Mucosa of descending colon (tissue), 3 donors: ENCODE measurements at places on chromosomes 7 and 10.

GRCh38 chr10:58570979-58571378 is 58.3 kb downstream of the BICC1 start:
- no peak for DNase-seq

DNA sequence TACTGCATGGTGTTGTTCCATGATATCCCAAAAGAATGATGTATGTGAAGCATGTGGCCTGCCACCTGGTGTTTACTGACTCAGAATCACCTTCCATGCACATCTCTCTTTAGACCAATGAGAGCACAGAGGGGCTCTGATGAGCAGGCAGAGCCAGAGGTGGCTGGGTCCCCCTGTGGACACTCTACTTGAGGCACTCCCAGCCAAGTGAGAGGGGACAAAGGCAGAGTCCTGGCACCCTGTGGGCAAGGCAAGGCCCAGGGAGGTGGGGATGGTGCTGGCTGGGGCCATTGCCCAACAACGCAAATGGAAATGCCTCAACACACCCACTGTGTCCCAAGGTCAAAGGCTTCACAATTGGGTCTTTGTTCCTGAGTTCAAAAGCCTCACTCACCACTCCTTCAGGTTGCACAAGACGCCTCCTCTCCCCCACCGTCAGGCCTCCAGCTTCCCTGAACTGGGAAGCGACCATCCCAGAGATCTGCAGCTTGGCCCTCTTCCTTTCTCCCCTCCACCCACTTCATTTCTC is 164.6 kb downstream of the NEURL1 start:
- peak; percentile 47 for DNase-seq

DNA sequence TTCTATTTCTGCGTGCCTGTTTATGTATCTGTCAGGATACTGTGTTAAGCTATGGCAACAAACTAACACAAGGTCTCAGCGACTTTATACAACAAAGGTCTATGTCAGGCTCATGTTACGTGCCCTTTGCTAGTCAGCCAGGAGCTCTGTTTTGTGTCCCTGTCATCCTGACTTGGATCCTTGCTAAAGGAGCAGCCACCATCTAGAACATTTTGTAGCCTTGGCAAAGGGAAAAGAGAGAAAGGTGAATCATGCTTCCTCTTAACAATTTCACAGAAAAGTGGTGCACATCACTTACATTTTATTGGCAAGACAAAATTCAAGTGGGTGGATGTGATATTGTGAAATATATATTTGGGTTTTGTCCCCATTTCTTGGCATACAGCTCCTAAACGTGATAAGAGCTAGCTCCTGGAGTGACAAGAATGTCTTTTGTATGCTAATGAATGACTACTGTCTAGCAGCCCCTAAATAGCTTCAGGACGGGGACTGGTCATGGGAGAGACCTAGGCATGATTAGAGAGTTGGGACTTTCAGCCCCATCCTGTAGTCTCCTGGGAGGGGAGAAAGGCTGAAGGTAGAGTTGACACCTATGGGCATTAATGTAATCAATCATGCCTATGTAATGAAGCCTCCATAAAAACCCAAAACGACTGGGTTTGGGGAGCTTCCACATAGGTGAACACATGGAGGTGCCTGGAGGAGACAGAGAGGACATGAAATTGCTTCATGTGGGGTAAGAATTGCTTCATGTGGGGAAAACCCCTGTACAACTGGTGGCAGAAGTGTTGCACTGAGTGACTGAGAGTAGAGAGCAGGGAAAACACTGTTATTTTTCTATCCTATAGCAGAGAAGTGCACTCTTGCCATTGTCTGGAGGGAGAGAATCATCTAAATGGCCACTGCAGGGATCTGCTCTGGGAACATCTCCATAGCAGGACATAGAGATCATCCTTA is 33.0 kb downstream of the MRPL32 start:
- DNase-seq, result no peak

DNA sequence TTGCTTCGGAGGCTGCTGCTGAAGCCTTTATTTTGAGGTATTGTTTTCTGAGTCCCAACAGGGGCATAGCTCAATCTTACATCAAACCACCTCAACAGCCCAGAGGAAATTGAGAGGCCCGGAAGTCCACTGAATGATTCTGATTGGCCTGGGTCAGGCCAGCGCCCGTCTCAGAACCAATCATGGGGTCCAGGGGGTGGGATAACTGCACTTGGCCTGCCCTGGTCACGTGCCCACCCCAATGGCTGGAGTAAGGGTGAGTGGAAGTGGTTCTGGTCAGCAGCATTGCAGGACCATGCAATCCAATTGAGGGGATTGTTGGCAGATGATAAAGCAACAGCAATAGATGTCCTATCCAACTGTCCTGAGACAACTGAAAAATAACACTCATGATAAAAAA is 190.6 kb downstream of the HERPUD2 start:
- DNase-seq, result no peak

DNA sequence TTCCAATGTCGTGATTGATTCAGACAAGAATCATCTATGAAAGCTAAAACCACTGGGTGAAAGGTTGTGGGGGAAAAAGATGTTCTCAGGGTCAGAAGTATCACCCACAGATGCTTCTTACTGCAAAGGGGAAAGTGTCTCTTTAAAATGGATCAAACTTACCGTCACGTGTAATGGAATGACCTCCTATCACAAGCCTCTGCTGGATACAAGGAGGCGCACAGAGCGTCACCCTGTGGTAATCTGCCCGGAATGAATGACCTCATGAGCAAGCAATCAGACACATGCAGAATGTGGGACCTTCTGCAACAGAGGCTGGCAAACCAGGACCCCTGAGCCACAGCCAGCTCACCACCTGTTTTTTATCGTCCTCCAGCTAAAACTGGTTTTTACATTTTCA is 33.0 kb downstream of the WIPF3 start:
- DNase-seq, result no peak
